Thoracic aorta (tissue), 2 donors: ENCODE measurements at places on chromosomes 3 and 15.

DNA sequence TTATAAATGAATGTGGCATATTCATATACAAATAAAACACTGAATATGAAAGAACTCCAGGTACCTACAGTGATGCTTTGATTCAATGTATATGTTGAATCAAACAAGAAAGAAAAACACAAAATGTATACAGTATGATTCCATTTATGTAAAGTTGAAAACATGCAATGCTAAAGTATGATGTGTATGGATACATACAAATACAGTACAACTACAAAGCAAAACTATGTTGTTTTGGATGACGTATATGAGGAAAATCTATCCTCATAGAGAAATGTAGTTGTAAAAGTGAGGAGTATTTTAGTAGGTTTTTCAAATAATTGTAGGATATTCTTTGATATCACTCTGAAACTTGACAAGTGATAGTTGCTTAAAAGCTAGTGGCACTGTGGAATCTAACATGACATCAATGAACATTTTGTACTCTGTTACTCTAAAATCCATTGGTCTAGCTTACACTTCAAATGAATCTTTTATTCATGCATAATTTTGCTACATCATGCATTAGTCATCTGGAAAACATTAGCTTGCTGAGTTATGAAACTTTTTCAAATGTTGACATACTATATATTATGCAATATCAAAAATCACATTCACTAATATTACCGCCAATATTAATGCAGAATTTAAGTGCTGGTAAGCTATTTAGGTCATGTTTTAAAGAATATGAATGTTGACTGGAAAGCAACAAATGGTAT is 278.1 kb upstream of the CHRNA7 start:
- H3K4me3 ChIP-seq, result no peak overlapping the region
- no peaks in the 10 kb centered on the region for H3K27me3 ChIP-seq
- no peak for DNase-seq
- no peaks in the 10 kb centered on the region for H3K4me1 ChIP-seq
- no peak overlapping the region for H3K27ac ChIP-seq
- H3K36me3 ChIP-seq, result no peaks in the 10 kb centered on the region

DNA sequence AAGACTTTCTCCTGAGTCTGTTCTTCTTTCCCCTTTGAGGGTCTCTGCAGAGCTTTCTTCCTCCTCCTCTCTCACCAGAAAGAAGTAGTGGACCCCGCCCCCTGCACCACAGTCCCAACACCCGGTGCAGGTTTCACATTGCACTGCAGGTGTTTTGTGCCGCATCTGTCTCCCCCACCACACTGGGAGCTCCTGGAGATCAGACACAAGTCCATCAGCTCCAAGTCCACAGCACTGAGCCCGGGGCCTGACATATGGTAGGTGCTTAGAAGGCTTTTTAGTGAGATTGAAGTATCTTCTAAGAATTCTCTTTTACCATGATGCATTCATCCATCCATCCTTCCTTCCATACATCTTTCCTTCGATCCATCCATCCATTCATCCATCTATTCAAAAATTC is 9.8 kb downstream of the STRA6 start:
- H3K4me3 ChIP-seq, result no peak overlapping the region
- no peak for DNase-seq
- H3K27me3 ChIP-seq, result no peaks in the 10 kb centered on the region
- H3K27ac ChIP-seq, result no peak overlapping the region
- H3K4me1 ChIP-seq, result peaks cover 4% of the 10 kb centered on the region
- H3K36me3 ChIP-seq, result no peaks in the 10 kb centered on the region

- H3K27ac ChIP-seq, result no peak overlapping the region
- H3K4me1 ChIP-seq, result no peaks in the 10 kb centered on the region
- no peaks in the 10 kb centered on the region for H3K27me3 ChIP-seq
- H3K4me3 ChIP-seq, result no peak overlapping the region
Measured at GRCh38 chr15:80202641-80203360, 49.2 kb downstream of the CTXND1 start.

- no peaks in the 10 kb centered on the region for H3K4me1 ChIP-seq
- no peaks in the 10 kb centered on the region for H3K27me3 ChIP-seq
- peak; percentile 50 for DNase-seq
- H3K27ac ChIP-seq, result no peak overlapping the region
- H3K36me3 ChIP-seq, result no peaks in the 10 kb centered on the region
Measured at GRCh38 chr15:66862940-66863335, 160.9 kb downstream of the SMAD6 start.

DNA sequence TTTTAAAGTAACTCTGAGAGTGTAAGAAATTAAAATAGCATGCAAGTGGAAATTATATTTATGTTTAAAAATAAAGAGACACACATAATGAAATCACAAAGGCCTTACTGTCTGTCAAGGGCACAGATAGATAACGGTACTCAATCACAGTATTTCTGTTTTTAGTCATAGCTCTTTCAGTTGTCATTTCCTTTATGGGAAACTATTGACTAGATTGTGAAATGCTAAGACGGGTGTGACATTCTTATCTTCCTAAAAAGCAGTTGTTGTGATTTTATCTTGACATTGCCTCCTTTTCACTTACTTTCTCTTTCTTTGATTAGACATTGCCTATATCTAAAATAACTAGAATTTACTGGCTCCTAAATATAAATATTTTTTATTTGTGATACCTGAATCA is 100.1 kb upstream of the PLSCR5 start:
- H3K36me3 ChIP-seq, result no peaks in the 10 kb centered on the region
- no peaks in the 10 kb centered on the region for H3K4me1 ChIP-seq
- H3K4me3 ChIP-seq, result no peak overlapping the region
- H3K27ac ChIP-seq, result no peak overlapping the region
- H3K27me3 ChIP-seq, result no peaks in the 10 kb centered on the region

DNA sequence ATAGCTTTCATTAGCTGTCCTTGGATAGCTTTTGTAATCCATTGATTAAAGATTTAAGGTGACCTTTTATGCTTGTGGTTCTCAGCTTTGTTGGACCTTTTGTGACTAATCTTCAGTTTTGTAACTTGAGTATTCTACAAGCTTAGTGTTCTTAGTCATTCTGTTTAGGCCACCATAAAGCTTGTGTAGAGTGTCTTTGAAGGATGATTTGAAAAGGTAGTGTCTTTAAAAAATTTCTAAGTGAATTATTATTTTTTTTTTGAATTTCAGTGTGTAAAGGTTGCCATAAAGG is 7.5 kb downstream of the MORF4L1 start:
- H3K4me1 ChIP-seq, result peaks cover 54% of the 10 kb centered on the region
- H3K36me3 ChIP-seq, result no peaks in the 10 kb centered on the region

GRCh38 chr3:158846803-158847451 is 45.1 kb downstream of the MFSD1 start:
- DNase-seq, result no peak
- no peak overlapping the region for H3K4me3 ChIP-seq
- H3K27me3 ChIP-seq, result no peaks in the 10 kb centered on the region
- H3K27ac ChIP-seq, result no peak overlapping the region
- no peaks in the 10 kb centered on the region for H3K4me1 ChIP-seq
- H3K36me3 ChIP-seq, result no peaks in the 10 kb centered on the region
